ENCODE measurements at places on chromosomes 1 and 21. TPM values are rescaled to one million over a fixed set of nuclear protein-coding genes. Genes with fewer than 3 reads are reported as not detected.
A peak's percentile ranks its signal among the peaks of the same experiment; 100 is the strongest.

Gene CR1L
- polyA plus RNA-seq = 0.39 TPM

Gene REN
- polyA plus RNA-seq = 0.05 TPM

Gene GNG4
- polyA plus RNA-seq = 95.5 TPM

Gene C1QTNF12
- 2.1 TPM for polyA plus RNA-seq

Gene MEX3A
- 34.1 TPM for polyA plus RNA-seq

Gene RASAL2
- polyA plus RNA-seq = 18.3 TPM

Gene VPS26C
- 43.5 TPM for polyA plus RNA-seq

- H3K4me1 ChIP-seq = no peaks in the 10 kb centered on the region
- no peaks in the 10 kb centered on the region for H3K27me3 ChIP-seq
- H3K36me3 ChIP-seq = no peaks in the 10 kb centered on the region
Measured at GRCh38 chr1:7430047-7430608, 341.0 kb upstream of the VAMP3 start.

DNA sequence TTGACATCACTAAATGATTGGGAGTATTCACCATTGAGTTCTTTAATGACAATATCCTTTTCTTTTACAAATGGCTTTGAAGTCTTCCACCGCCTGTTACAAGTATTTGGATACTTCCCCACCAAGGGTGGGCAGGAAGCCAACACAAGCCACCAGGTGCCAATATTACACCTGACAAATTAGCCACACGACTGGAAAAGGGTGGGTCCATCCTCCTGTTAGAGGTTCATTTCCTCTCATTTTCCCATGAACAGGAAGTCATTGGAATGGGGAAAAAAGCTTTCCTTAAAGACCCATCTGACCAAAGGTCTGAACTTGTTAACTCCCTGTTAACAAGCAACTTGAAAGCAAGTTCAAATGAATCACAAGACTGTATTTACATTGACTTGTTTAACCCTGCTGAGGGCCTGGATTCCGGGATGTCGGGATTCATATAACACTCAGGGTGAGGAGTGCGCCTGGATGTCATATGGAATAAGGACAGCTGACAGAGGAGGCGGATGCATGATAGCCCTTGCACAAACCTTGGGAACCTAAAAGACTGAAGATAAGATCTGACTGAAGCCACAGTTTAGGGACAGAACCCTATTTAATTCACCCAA is 40.5 kb upstream of the PROX1 start:
- peaks cover 6% of the 10 kb centered on the region for H3K4me1 ChIP-seq
- H3K27me3 ChIP-seq = no peaks in the 10 kb centered on the region
- no peak for DNase-seq

- H3K27ac ChIP-seq = no peak overlapping the region
- H3K27me3 ChIP-seq = no peaks in the 10 kb centered on the region
- H3K4me3 ChIP-seq = no peak overlapping the region
- no peaks in the 10 kb centered on the region for H3K4me1 ChIP-seq
Measured at GRCh38 chr1:167517535-167518330, 596 bp downstream of the CD247 start.

DNA sequence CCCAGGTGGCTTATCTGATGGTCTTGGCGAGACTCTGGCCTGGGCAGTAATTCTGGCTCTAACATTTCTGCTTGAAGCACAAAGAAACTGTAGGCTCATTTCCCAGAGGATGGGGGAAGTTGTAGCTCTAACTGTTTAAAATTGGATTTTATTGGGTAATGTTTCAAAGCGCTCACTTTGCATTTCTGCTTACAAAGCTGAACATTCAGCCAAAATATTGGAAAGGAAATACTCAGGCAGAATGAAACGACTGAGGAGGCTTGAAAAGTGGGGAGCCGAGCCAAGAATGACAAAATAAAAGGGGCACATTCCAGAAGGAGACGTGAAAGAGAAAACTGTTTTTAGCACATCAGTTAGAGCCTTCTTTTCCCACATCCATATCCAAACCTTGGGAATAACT is 202.6 kb downstream of the GRIK1 start:
- no peaks in the 10 kb centered on the region for H3K4me1 ChIP-seq
- H3K27ac ChIP-seq = no peak overlapping the region
- no peaks in the 10 kb centered on the region for H3K27me3 ChIP-seq
- no peak overlapping the region for H3K4me3 ChIP-seq

DNA sequence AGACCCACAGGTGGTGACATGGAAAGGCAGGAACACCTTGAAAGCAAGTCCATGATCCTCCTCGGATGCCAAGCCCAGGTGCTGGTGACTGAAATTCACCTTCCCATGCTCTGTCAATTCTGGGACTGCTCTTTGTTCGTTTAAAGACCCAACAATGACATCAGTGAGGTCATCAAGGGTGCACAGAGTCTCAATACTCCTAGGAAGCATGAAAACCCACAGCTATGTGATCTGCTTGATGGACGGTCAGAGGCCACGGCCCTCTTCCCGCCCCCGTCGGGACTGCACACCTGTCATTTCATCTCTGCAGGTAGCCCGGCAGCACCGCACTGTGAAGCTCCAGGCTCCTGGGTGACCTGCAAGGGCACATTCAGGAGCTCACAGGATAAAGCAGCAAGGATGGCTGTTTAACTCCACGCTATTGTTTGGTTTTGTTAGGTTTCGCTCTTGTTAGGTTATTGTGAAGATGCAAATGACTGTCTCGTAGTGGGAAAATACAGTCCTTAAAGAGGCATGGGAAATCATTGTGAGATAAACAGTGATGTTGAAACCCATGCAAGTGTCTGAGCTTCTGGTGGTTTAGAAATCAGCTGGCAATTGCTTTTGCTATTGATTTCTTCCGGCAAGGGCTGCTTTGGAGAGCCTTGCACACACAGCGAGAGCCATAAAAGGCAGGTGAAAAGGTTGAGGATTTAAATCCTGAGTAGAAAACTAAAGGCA is 124.8 kb upstream of the AJAP1 start:
- H3K4me3 ChIP-seq = no peak overlapping the region
- H3K27ac ChIP-seq = no peak overlapping the region
- no peak for DNase-seq
- H3K36me3 ChIP-seq = no peaks in the 10 kb centered on the region
- no peaks in the 10 kb centered on the region for H3K27me3 ChIP-seq

- no peaks in the 10 kb centered on the region for H3K27me3 ChIP-seq
- no peak for DNase-seq
- no peaks in the 10 kb centered on the region for H3K36me3 ChIP-seq
- H3K4me3 ChIP-seq = no peak overlapping the region
- H3K4me1 ChIP-seq = no peaks in the 10 kb centered on the region
Measured at GRCh38 chr21:29372063-29372802, 73.5 kb downstream of the BACH1 start.

GRCh38 chr1:99265124-99265523 is 832 bp downstream of the PLPPR4 start:
- H3K27me3 ChIP-seq = peaks cover 13% of the 10 kb centered on the region
- H3K4me1 ChIP-seq = no peaks in the 10 kb centered on the region
- no peaks in the 10 kb centered on the region for H3K36me3 ChIP-seq
- peak overlapping the region; percentile 67 for H3K4me3 ChIP-seq

DNA sequence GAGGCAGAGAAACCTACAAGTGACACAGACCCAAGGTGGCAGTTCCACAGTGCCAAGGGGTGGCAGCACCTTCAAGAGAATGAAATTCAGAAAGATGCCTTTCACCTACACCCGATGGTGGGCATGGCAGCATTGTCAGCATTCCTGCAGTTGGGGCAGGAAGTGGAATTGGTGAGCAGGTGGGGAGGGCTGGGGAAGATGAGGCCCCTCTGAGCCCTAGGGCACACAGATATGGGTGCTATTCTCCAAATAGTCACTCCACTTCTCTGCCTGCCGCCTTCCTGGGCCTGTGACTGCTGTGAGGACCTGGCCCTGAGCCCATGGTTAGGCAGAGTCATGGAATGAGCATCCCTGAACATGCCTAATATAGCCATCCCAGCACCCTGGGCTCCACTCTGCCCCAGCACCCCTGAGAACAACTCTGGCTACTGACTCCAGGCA is 8.3 kb downstream of the SHISA4 start:
- H3K27ac ChIP-seq = no peak overlapping the region
- no peaks in the 10 kb centered on the region for H3K36me3 ChIP-seq
- H3K27me3 ChIP-seq = no peaks in the 10 kb centered on the region
- H3K4me3 ChIP-seq = no peak overlapping the region
- no peak for DNase-seq
- peaks cover 17% of the 10 kb centered on the region for H3K4me1 ChIP-seq

DNA sequence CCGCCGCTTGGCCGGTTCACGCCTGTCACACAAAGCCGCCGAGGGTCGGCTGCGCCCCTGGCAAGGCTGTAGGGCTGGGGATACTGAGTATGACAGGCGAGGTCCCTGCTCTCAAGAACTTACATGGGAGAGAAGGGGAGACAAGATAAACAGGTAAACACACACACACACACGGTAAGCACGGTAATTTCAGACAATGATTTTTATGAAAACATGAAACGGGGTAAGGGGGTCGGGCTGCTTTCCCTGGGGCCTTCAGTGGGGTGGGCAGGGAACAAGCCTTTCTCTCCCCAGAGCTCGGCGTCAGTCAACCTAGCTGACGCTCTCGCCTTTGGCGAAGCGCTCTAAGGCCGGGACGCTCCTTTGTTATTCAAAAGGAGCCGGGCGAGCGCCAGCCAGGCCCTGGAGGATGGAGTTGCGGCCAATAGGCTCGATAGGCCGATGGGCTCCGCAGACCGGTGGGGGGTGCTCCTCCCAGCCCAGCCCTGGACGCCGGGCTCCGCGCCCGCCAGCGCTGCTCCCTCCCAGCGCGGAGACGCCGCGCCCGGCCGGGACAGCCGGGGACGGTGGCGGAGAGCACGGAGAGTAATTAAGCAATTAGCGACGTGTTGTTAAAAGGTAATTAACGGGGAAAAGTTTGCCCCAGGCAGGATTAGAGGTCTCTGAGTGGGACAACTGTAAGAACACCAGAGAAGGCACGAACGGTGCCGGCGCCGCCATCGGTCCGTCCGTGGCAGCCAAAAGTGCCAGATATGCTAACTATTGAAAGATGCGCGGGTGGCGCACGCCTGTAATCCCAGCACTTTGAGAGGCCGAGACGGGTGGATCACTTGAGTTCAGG is 950 bp upstream of the INKA2 start:
- H3K36me3 ChIP-seq = no peaks in the 10 kb centered on the region
- peak overlapping the region; percentile 16 for H3K27ac ChIP-seq
- peak; percentile 87 for DNase-seq
- H3K4me1 ChIP-seq = peaks cover 24% of the 10 kb centered on the region
- peak overlapping the region; percentile 74 for H3K4me3 ChIP-seq

GRCh38 chr1:47643306-47644211 is 205.7 kb downstream of the FOXD2 start:
- no peaks in the 10 kb centered on the region for H3K36me3 ChIP-seq
- no peak overlapping the region for H3K4me3 ChIP-seq
- H3K27me3 ChIP-seq = no peaks in the 10 kb centered on the region
- no peak overlapping the region for H3K27ac ChIP-seq
- H3K4me1 ChIP-seq = no peaks in the 10 kb centered on the region

DNA sequence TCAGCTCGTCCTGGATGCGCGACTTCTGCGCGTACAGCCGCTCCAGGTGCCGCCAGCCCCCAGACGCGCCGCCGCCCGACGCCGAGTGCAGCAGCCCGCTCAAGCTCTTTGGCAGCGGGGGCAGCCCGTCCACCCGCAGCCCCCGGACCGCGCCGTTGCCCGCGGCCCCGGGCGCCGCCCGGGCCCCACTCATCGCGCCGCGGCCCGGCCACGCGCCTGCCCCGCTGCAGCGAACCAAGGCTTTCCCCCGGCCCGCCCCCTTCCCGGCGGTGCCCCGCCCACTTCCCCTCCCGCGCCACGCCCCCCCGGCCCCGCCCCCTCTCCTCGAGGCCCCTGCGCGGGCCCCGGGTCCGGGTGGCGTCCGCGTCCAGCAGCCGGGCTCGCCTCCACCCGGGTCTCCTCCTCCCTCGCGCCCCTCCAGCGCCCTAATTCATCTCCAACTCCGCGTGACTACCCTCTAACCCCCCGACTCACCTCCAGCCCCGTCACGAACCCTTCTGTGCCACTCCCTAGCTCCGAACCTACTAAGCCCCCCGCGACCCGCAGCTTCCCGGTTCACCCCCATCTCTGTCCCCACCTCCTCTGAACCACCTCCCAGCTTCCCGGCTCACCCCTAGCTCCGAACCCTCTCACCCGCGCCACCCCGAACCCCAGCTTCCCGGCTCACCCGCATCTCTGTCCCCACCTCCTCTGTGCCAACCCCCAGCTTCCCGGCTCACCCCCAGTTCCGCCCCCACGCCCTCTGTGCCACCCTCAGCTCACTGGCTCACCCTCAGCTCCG is at the start of gene FAM89A:
Gene FAM89A, minus strand, starts transcription at position 236 of the 781 bp plus-strand sequence. Its CDS starts 43 bp downstream, at position 193.
- DNase-seq = no peak
- H3K4me1 ChIP-seq = peaks cover 3% of the 10 kb centered on the region
- no peak within 1 kb of the TSS for H3K27ac ChIP-seq

- no peaks in the 10 kb centered on the region for H3K4me1 ChIP-seq
- DNase-seq = no peak
- H3K27ac ChIP-seq = peak within 1 kb of the TSS; percentile 59
- no peaks in the 10 kb centered on the region for H3K27me3 ChIP-seq
Measured at GRCh38 chr1:156114101-156114918, at the start of gene LMNA. LMNA (plus strand) TSS chr1:156114711; CDS start chr1:156114919, 208 bp downstream.

DNA sequence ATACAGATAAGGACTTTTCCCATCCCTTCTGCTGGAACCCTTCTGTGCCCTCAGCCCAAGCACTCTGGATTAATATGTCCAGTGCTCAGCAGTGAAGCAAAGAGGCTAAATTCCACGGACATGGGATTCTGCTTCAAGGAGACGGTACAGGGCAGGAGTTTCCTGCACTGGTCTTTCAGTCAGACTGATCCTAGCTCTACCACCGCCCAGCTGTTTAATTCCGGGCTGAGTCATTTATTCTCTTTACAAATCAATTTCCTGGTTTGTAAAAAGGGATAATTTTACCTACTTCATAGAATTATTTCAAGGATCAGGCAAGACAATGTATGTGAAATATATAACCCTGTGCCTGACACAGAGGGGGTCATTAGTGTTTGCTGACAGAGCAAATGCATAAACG is 41.6 kb upstream of the NRDC start:
- DNase-seq = no peak
- H3K27ac ChIP-seq = no peak overlapping the region
- H3K4me3 ChIP-seq = no peak overlapping the region
- H3K27me3 ChIP-seq = no peaks in the 10 kb centered on the region
- peaks cover 20% of the 10 kb centered on the region for H3K36me3 ChIP-seq
- no peaks in the 10 kb centered on the region for H3K4me1 ChIP-seq

DNA sequence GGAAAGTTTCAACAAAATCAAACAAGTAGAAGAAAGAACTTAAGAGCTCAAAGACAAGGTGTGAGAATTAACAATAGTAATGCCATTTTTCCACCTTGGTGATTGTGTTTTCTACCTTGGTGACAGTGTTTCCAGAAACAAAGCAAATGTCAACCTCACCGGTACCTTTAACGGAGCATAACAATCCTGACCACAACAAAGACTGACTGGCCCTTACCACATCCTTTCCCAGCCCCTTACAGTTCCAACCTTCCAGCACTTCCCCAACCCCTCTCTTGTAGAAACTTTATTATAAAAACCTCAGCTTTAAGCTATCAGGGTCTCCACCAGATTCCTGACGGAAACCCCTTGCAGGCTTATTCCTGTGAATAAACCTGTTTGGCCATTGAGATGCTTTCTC is 16.7 kb downstream of the STYXL2 start:
- no peak overlapping the region for H3K4me3 ChIP-seq
- DNase-seq = no peak
- H3K27ac ChIP-seq = no peak overlapping the region
- H3K4me1 ChIP-seq = peaks cover 3% of the 10 kb centered on the region
- H3K36me3 ChIP-seq = no peaks in the 10 kb centered on the region

GRCh38 chr1:15436881-15437442 is 1.3 kb upstream of the CTRC start:
- no peak overlapping the region for H3K4me3 ChIP-seq
- no peaks in the 10 kb centered on the region for H3K4me1 ChIP-seq
- H3K27ac ChIP-seq = no peak overlapping the region
- DNase-seq = no peak

- peaks cover 3% of the 10 kb centered on the region for H3K4me1 ChIP-seq
- no peak for DNase-seq
- H3K36me3 ChIP-seq = no peaks in the 10 kb centered on the region
- no peak overlapping the region for H3K4me3 ChIP-seq
- H3K27me3 ChIP-seq = no peaks in the 10 kb centered on the region
Measured at GRCh38 chr1:34378968-34379856, 202.5 kb downstream of the C1orf94 start.
